GM12864 (cell line): ENCODE measurements at places on chromosomes 7 and 10.

DNA sequence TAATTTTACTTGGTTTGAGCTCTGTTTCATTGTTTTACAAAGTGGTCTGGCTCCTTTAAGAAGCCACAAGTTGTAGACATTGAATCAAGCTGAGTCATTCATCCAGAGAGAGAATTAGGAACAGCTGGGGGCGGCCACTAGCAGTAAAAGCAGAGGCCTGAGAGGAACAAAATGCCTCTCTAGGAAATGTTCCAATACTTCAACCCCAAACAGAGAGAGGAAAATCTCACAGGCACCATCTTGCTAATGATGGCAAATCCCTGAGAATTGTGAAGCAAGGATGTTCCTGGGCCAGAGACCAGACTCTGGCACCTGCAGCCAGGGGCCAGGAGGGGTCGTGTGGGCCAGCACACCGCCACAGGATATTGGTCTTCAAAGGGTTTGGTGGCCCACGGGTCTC lies 26.5 kb upstream of the TRIL start:
- DNase-seq: no peak

DNA sequence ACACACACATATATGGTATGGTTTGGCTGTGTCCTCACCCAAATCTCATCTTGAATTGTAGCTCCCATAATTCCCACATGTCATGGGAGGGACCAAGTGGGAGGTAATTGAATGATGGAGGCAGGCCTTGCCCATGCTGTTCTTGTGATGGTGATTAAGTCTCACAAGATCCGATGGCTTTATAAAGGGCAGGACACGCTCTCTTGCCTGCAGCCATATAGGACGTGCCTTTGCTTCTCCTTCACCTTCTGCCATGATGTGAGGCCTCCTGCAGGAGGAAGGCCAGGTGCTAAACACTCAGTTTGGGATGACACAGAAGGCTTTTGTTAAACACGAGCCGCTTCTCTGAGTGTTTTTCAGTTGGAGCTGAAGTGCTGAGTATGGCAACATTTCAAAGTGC lies 205.3 kb upstream of the KLF6 start:
- DNase-seq: no peak

DNA sequence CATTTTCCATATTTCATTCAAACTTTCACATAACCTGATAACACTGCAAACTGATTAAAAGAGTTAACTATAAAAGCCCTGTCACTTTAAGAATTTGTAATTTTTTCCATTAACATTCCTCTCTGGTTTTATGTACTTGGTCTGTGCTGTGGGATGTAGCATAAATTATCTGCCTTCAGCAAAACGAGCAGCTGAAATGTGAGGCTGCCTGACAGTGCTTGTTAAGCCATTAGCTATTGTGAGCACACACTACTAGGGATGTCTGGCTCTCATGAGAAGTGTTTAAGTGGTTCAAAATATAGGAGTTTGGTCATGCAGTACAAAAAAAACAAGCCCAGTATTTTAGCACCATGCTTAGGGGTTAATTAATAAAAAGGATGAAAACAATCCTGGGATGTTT lies 63.0 kb downstream of the HOXA1 start:
- DNase-seq: no peak

- DNase-seq: no peak
Measured at GRCh38 chr10:1155791-1156615, 99.8 kb downstream of the WDR37 start.

- DNase-seq: no peak
Measured at GRCh38 chr10:75137533-75138438, 26.3 kb downstream of the SAMD8 start.

GRCh38 chr10:132188331-132188730 lies 1.6 kb downstream of the DPYSL4 start:
- DNase-seq: no peak

- DNase-seq: no peak
Measured at GRCh38 chr10:111560027-111560426, 483.2 kb downstream of the ADRA2A start.

DNA sequence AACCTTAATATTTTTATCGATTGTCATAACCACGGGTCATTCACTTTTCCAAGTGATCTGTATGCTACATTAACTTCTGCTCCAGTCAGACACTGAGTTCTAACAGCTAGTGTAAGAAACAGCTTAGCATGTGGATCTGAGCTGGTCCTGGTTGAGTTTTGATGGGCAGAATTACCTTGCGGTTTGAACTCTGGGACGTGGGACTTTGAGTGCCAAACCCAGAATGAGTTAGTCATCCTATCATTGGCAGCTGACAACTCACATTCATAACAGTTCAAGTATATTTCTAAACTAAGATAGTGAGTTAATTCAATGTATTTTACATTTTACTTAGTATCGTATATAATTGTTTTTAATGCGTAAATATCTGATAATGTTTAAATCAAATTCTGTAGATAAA lies 43.2 kb downstream of the C7orf33 start:
- no peak for DNase-seq

GRCh38 chr10:88168171-88169036 lies 305.0 kb downstream of the PTEN start:
- DNase-seq: no peak

DNA sequence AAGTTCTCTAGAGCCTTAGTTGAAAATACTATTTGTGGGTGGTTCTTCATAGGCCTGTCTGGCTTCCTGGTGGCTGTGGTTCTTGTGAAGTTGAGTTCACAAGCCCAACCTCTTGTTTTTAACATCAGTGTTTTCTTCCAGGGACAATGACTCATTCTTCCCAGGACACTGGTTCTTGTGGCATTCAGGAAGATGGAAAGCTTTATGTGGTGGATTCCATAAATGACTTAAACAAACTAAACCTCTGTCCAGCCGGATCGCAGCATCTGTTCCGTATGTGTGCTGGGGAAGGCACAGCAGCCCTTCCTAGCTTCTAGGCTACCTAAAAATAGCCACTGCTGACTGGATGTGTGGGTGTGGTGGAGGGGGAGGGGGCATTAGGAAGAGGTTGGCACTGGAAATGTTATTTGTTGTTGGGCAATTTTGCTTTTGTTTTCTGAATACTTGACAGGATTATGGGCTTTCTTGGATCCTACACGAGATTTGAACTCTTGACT lies 3.9 kb downstream of the LSMEM1 start:
- no peak for DNase-seq

DNA sequence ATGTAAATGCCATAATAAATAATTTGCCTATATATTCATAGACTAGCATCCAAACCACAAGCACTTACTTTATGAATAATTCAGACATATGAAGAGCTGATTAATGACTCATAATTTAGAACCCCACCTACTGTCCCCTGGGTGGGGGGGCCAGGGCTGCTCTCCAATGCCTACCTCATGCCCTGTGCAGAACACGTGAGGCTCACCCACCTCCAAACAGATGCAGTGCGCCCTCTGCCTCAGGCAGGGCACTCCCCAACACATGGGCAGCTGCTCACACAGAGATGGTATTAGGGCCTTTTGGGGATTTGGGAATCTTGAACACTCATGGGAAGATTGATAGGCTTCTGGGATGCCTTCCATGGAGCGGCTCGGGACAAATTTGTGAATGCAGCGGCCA lies 75.1 kb upstream of the INSIG1 start:
- no peak for DNase-seq

- DNase-seq: peak; percentile 51
Measured at GRCh38 chr10:119131512-119132240, 27.8 kb downstream of the DENND10 start.

DNA sequence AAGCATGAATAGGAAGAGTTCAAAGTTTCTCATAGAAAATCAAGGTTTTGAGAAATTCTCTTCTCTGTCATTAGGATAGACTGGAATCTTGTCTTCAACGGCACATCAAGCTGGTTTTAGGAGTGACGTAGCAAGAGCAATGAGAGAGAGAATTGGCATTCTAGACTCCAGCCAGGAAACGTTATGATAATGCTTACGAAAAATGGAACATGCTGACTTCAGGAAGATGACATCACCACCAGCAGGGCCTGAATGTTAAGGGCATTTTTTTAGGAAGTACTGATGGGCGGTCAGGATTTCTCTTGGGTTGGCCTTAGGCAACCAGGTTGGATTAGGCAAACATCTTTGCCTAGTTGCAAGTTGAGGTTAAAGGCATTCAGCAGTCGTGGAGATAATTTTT lies 213.2 kb upstream of the CTBP2 start:
- DNase-seq: no peak

DNA sequence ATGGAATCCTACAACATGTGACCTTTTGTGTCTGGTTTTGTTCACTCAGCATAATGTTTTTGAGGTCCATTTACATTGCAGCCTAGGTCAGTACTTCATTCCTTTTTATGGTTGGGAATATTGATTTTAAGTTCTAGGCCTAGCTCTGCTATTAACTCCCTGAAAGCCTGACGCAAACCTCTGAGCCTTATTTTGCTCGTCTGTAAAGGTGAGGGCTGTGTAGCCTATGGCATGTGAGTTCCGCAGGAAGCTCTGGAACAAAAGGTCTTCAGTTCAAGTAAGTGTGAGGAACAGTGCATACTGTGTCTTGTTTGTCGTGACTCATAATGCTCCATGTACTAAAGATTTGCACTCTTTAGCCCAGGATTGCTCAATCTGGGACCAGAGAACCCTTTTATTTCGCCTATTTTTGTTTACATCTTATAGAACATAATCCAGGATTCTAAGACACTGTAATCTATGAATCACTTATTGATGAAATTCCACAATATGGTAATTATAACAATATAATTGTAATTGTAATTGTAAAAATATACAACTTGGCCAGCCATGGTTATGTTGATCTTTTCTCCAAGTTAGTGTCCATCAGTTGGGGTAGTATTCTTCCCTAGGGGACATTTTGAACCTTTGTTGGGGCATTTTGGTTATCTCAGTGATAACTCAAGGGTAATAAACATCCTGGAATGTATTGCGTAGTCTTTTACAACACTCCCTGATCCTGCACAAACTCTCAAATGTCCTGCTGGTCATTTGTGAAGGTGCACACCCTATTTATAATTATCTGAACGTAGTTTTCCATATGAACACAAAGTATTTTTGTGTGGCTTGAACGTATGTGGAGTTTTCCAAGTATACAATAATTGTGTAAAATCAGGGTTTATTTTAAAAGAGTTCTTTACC lies 184.7 kb downstream of the VTI1A start:
- no peak for DNase-seq

DNA sequence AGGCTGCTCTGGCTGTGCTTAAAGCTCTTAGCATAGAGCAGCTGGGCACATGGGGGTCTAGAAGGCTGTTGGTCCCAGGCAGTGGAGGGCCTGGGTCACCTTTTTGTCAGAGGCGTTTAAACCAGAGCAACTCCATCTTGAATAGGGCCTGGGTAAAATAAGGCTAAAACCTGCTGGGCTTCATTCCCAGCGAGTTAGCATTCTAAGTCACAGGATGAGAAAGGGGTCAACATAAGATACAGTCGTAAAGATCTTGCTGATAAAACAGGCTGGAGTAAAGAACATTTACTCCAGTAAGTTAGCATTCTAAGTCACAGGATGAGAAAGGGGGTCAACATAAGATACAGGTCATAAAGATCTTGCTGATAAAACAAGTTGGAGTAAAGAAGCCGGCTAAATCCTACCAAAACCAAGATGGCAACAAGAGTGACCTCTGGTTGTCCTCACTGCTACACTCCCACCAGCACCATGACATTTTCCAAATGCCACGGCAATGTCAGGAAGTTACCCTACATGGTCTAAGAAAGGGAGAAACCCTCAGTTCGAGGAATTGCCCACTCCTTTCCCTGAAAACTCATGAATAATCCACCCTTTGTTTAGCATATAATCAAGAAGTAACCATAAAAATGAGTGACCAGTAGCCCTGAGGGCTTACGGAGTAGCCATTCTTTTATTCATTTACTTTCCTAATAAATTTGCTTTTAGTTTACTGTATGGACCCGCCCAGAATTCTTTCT lies 96.8 kb upstream of the PCBD1 start:
- no peak for DNase-seq

DNA sequence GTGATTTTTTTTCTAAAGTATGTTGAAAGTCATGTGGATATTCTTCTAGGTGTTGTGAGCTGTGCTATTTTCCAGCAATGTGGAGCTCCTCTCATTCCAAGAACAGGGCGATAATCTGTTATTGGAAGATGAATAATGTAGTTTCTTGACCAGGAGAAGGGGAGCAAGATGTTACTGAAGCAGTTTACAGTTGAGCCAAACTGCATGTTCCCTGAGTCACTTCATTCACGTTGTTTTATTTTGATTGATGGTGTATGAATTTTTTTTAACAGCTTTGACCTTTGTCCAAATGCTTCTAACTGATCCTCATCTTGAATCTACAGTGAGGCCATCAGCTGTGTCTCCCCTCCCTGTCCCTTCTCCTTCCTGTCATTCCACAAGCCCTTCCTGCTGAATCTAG lies 277.1 kb upstream of the KLF6 start:
- no peak for DNase-seq
